ENCODE measurements at places on chromosomes 2 and 18.

DNA sequence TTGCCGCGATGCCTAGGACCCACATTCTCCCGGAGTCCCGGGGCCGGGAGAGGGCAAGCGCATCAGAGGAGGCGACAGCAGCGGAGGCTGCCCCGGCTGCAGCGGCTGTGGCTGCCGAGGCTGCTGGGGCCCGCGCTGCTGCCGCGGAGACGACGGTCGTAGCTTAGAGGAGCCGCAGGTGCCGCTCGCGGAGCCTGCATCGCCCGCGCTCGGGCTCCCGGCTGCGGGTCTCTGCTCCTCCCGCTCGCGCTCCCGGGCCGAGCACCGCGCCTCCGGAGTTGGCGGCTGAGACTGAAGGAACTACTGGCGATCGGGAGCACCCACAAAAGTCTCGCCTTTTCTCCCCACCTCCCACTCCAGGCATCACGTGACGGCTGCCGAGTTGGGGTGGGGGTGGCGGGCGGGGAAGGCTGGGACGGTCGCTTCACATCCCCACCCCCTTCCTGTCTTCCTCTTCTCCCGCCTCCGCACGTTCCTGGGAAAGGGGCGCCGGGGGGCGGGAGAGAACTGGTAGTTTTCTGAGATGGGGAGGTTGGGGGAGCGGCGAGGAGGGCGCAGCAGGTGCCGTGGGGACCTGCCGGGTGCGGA, at the start of gene LYPD1:
LYPD1 (minus strand) TSS at position 298 of the 588 bp plus-strand sequence; CDS start at position 25, 273 bp downstream.
- DNase-seq = no peak

GRCh38 chr2:119996148-119996547, 16.7 kb upstream of the EPB41L5 start:
- no peak for DNase-seq

DNA sequence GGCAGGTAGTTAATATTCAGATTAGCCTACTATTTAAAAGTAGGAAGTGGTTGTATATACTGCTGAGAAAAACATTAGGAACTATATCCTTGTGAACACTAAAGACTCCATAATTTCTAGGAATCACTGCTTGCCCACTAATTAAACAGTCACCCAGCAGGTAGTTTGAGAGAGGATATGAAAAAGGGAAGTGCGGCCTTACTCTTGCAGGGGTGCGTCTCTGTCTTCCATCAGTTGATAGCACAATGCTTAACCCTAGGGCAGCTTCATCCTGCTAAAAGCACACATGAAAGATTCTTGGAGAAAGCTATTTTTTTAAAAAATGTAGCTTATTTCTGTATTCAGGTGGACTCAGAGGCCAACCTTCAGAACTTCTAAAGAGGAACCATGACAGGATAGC, 53.1 kb upstream of the ATP5MC3 start:
- no peak for DNase-seq

- no peak for DNase-seq
Observed at GRCh38 chr2:197307236-197307932, 3.2 kb downstream of the ANKRD44 start.

DNA sequence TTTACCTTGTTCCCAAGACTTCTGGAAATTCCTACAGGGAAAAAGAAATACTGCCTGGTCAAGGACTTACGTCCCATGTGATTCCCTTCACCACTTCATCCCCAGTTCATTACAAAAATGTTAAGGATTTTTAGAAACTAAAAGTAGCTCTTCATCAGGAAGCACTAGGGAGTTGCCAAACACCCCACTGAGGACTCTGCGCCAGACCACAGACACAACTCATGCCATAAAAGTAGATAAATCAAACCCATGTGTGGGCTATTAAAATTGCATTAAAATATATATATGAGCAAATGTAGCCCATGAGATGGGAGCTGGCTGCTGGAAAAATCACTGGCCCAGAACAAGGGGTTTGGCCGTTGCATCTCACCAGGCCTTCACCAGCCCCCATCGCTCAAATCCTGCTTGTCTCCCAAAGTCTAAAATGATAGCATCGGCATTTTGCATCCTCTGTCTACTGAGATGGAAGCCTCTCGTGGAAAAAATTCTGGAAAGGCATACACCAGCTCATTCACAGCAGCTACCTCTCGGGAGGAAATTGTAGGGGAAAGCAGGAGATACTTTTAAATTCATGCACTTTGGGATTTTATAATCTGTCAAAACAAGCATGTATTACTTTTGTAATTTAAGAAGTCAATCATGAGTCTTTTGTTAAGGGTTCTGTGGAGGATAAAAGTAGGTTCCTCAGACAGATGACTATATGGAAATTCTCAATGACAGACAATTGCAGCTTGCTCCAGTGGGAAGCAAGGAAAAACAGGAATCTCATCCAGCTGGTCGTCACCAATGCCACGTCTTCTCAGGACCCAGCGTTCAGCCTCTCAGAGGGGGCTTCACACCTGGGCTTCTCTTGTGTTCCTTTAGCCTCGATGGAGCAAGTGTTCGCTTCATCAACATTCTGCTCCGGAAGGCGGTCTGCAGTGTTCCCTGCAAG, 113.9 kb downstream of the MREG start:
- DNase-seq = no peak

GRCh38 chr2:12081481-12082210, 335.2 kb downstream of the LPIN1 start:
- no peak for DNase-seq

DNA sequence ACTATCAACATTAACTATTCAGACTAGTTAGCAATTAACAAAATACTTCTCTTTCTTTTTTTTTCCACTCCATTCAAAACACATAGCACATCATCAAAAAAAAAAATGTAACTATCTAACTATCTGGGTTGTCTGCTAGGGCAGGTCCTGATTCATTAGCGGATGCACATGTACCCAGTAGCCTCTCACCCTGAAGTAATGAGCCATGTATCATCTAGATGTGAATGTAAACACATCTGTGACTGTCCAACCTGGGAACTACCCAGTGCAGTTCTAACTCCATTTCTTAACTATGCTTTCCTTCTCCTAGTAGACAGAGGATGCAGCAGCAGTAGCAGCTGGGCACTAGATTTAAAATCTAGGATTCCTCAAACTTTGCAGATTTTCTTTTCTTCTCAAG, 183.1 kb upstream of the PIK3C3 start:
- no peak for DNase-seq

GRCh38 chr2:24402242-24403097, 42.1 kb upstream of the ITSN2 start:
- DNase-seq = no peak

DNA sequence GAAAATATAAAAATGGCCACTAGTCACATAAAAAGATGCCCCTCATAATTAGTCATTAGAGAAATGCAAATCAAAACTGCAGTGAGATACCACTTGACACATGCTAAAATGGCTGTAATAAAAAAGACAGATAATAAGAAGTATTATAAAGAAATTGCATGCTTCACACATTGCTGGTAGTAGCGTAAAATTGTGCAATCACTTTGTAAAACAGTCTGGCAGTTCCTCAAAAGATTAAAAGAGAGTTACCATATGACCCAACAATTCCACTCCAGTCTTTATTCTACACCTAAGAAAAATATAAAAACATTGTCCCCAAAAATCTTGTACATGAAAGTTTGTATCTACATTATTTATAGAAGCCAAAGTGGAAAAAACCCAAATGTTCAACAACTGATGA, 170.6 kb upstream of the FIGN start:
- no peak for DNase-seq

DNA sequence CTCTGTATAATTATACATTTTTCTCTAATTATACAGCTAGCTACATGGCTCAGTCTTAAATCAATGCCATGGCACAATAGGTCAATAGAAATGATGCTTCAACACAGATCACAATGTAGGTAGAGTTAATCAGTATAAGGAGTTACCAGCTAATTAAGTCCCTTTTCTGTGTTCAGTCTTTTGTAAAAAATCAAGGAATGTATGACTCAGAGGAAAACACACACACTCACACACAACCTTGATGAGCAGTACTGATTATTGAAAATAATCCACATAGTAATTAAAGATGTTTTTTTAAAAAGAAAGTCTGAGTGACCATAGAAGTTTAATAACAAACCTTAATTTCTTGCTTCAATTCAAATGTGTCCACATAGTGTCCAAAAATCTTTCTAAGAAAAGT, 691.3 kb downstream of the LRP1B start:
- DNase-seq = no peak

DNA sequence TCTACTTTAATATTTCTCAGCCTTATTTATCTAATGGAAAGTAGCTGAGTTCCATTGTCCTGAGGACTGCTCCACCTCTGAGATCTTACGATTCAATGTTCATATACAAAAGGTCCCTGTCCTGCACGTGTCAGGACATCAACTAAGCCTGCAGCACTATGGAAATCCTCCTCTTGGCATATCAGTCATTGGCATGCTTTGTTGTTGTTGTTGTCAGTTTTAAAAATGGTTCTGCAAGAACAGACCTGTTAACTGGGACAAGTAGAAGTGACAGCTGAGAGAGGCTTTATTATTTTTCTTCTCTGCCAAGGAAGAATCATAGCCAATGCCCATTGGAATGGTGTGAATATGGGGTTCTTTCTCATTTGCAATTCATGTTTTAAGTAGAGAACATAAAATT, 450.1 kb upstream of the PKDCC start:
- DNase-seq = no peak

Data from cortex of kidney (tissue), 1 donor.